Upper lobe of left lung (tissue), 6 donors: ENCODE measurements at places on chromosomes 1 and 21. TPM values are rescaled to one million over a fixed set of nuclear protein-coding genes. Genes with fewer than 3 reads are reported as not detected.

GRCh38 chr1:201694608-201695335, 134.2 kb upstream of the IPO9 start:
- no peak overlapping the region for H3K4me3 ChIP-seq
- H3K27ac ChIP-seq: no peak overlapping the region
- no peaks in the 10 kb centered on the region for H3K4me1 ChIP-seq

DNA sequence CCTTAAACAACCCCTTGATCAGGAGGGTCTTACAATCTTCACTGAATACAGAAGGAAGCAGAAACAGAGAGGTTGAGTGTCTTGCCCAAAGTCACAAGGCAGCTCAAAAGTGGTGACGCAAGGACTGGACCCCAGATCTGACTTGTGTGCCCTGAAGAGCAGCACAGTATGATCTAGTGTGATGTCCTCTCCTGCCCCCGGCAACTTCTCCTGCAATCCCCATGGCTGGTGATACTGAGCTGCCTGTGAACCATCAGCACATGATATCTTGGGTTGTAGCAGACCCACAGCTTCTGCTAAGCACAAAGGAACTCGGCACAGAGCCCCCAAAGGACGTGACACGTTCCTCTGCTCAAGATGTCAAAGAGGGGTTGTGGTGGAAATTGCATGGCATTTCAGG, 51.2 kb upstream of the EDN2 start:
- DNase-seq: peak; percentile 10
- H3K36me3 ChIP-seq: no peaks in the 10 kb centered on the region
- H3K4me1 ChIP-seq: peaks cover 15% of the 10 kb centered on the region
- no peak overlapping the region for H3K27ac ChIP-seq
- H3K27me3 ChIP-seq: no peaks in the 10 kb centered on the region

Gene KRTAP21-2
- total RNA-seq: not detected

DNA sequence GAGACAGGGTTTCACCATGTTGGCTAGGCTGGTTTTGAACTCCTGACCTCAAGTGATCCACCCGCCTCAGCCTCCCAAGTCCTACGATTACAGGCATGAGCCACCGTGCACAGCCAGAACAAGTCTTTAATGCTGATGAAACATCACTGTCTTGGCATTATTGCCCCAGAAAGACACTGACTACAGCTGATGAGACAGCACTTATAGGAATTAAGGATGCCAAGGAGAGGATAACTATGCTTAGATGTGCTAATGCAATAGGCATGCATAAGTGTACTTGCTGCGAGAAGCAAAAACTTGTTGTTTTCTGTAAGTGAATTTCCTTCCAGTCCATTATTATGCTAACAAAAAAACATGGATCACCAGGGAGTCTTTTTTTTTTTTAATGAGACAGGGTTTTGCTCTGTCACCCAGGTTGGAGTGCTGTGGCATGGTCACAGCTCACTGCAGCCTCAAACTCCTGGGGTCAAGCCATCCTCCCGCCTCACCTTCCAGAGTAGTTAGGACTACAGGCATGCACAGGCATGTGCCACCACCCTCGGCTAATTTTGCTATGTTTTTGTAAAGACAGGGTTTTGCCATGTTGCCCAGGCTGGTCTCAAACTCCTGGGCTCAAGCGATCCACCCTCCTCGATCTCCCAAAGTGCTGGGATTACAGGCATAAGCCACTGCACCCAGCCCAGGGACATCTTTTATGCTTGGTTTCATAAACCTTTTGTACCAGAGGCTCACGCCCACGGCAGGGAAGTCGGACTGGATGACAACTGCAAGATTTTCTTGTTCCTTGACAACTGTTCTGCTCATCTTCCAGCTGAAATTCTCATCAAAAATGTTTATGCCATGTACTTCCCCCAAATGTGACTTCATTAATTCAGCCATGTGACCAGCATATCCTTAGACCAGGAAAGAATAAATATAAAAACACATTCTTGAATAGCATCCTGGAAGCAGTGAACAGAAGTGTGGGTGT, 23.1 kb downstream of the RHEX start:
- no peaks in the 10 kb centered on the region for H3K36me3 ChIP-seq
- H3K4me3 ChIP-seq: no peak overlapping the region
- no peaks in the 10 kb centered on the region for H3K27me3 ChIP-seq
